ENCODE measurements at places on chromosomes 12 and 14.

DNA sequence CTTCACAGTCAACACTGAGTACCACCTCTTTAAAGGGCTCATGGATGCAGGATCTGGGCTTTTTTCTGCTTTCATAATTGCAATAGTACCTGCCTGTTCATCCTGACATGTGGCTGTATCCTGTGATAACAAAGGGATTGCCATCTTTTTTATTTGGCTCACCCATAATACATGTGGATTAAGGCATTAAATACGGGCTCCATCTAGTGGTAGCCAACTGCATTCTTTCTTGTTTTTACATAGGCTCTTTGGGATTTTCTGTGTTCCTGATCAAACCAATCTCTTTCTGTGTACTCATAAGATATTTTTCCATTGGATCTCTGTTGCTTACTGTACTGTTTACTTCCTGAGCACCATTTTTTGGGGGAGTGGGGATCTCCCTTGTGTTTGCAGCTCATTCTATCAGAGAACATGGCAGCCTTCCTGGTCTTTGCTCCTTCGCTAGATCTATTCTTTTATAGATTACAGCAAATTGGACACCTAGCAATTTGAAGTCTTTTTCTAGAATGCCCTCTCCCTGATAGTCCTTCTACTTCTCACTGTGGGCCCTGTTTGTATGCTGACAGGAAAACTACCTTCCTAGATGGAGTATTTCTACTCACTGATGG is 723.4 kb upstream of the MDGA2 start:
- DNase-seq: peak; percentile 30

GRCh38 chr12:108173160-108173559 is 44.1 kb downstream of the WSCD2 start:
- no peak for DNase-seq

GRCh38 chr12:115457798-115458197 is 773.8 kb upstream of the TBX3 start:
- no peak for DNase-seq

DNA sequence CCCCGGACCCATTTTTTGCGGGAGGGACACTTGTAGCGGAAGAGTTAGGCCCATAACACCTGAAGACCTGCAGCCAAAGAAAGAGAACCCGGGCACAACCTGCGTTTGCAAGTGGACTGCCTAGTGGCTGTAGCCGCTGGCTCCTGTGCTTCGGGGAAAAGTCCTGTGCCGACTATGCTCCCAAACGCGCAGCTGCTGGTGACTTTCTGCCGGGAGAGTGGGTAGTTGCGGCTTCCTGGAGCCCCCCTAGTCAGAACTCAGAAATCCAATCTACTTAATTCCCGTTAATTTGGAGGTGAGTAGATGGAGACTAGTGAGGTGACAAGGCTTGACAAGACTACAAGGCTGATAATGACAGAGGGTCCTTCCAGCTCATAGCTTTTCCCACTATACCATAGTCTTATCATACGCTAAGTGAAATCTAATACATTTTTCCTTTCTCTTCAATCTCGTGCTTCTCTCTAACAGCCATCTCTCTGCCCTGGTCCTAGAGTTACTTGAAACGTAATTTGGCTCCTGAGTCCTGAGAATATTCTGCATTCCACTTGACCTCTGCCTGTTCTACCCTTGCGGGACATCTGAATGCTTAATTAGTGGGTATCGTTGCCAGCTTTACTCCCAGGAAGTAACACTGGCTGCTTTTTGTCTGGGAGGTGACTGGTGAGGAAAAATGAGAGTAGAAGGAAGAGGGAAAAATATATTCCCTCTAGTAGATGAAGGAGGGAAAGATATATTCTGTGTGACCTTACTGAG is 556 bp downstream of the MTHFD1 start:
- DNase-seq: peak; percentile 55

DNA sequence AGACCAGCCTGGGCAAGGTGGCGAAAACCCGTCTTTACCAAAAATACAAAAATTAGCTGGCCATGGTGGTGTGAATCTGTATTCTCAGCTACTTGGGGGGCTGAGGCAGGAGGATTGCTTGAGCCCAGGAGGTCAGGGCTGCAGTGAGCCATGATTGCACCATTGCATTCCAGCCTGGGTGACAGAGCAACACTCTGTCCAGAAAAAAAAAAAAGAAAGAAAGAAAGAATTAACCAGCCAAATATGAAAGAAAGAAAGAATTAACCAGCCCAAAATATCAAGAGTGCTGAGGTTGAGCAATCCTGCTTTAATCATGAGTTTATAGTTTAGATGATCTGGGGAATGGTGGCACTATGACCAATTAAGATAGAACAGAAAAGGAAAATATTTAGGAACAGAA is 3.5 kb upstream of the ACTN1 start:
- no peak for DNase-seq

- DNase-seq: no peak
Observed at GRCh38 chr12:8907513-8907912, 6.8 kb upstream of the PHC1 start.

DNA sequence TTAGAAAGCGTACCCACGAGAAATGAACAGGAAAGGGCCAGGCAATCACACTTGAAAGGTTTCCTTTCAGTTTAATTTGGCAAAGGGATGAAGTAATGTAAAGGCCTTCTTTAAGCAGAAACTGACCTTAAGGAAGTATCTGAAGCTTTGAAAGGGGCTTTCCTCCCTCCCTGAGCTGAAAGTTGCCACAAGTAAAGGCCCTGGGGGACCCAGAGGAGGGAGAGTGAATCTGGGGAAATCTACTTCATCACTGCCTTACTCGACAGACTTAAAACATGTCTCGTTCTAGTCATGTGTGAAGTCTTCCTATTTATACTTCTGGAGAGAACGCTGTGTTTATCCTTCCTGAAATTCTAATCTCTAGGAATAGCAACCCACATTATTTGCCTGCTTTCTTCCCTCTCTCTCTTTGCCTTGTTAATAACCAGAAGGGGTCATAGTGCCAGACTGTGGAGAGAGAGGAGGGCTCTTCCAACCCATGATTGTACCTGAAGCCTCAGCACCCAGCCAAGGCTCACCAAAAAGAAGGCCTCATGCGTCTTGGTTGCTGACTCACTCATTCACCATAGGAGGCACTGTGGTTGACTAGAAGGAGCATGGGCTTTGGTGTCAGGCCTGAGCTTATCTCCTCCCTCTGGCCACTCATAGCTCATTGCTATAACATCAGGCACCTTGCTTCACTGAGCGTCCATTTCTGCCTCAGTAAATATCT is 10.2 kb upstream of the GPX2 start:
- DNase-seq: no peak

DNA sequence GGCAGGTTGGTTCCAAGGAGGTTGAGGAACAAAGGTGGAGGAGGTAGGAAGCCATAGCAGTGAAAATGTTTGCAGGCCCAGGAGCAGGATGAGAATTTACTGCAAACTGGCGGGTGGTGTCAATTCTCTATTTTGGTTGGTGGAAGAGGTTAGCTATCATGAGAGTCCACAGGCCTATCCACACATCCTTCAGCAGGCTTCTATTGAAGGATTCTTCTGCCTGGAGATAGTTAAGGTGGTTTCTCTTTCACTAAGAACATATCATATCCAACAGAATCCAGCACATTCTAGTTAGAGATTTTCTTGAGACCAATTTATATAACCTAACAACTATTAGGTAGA is 68.9 kb upstream of the DYRK2 start:
- no peak for DNase-seq

GRCh38 chr14:62187265-62187664 is 425.0 kb downstream of the SNAPC1 start:
- DNase-seq: no peak

DNA sequence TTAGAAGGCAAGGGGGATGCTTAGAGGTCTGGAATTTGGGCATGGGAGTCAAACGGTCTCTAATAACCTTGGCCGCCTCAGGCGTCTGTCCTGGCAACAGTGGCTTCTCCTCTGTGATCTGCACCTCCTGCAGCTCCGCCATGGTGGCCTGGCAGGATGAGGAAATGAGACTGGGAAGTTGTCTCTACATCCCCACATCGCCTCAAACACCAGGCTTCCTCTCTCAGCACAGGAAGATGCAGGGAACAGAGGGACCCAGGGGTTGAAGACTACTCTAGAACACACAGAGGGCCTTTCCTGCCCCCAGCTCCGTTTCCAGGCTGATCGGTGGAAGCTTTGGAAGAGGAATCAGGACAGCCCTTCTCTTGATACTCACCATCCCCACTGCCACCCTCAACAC is 1.7 kb downstream of the NDRG2 start:
- DNase-seq: no peak

GRCh38 chr12:71158361-71158882 is 623 bp upstream of the TSPAN8 start:
- DNase-seq: no peak

- no peak for DNase-seq
Observed at GRCh38 chr12:108446766-108447165, 68.3 kb upstream of the FICD start.

DNA sequence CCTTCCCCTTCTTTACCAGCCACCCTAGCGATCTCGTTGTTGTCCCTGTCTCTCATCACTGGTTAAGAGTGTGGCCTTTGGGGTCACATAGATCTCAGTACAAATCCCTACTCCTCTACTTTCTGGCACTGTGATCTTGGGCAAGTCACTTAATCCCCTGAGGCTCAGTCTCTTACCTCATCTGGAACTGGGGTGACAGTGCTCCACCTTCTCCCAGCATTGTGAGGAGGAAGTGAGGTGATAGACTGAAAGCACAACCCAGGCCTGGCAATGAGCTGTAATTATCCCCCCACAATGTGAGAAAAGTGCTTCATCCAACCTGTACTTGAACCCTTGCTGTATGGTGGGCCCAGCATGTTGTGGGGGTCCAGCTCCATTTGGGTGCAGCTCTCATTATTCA is 48.0 kb downstream of the IRAK3 start:
- no peak for DNase-seq

DNA sequence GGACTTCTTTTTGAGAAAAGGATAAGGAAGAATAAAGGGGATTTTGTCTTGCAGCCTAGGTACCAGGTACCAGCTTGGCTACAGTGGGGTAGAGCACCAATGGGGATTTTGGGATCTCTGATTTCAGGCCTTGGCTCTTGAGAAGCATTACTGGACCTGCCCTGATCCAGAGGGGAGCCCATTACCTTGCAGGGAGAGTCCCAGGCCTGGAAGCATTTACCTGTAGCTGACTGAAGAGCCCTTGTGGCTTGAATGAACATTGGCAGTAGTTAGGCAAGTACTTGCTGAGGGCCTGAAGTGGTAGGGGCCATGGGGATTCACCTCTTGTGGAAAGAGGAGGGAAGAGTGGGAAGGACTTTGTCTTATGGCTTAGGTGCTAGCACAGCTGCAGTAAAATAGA is 308.2 kb upstream of the FBXO33 start:
- DNase-seq: no peak

DNA sequence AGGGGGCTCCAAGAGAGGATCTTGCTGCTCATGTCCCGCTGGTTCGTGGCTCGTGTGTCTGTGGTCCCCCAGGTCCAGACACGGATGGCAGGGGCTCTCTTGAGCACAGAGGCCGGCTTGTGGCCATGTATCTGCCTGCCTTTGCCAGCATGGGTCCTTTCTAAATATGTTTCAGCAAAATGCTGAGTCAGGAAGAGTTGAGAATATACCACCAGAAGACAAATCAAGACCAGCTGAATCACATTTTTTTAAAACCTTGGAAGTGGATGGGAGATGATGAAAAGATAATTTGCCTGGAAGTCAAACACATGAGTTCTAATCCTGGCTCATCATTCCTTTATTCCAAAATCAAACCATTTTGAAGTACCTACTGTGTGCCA is 58.0 kb downstream of the NUAK1 start:
- no peak for DNase-seq

DNA sequence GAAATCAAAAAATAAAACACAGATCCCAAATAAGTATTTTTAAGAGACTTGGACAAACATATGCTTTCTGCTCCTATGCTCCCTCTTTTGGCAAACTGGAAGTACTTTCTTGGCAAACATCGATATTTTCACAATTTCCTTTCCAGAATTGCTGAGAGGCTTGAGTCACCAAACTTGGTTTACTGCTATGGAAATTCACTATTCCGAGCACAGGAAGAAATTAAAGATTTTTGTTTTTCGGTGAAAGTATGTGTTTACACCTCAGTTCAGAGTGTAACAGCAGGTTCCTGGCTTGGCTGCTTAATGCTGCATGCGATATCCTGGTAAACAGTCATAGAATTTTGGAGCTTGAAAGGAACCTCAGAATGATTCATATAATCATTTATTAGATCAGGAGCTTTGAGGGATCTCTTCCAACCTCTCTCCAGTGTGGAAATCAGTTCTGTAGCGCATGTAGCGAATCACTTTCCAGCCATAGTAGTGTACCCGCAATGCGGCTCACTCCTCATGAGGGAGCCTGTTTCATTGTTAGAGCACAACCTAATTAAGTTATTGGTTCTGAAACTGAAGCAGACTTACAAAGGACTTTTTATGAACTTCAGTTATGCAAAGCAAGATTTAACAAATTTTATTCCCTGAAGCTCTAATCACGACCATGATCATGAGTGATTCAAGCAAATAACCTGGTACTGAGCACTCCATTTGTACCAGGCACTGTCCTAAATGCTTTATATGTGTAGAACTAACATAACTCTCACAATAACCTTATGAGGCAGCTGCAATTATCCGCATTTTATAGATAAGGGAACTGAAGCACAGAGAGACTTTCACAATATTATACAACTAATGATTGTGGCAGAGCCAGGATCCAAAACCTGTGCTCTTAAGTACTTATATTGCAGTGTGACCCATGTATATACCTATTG is 56.4 kb upstream of the ATP2A2 start:
- DNase-seq: peak; percentile 82

GRCh38 chr14:74973003-74973653 is 17.7 kb upstream of the PGF start:
- DNase-seq: peak; percentile 93

DNA sequence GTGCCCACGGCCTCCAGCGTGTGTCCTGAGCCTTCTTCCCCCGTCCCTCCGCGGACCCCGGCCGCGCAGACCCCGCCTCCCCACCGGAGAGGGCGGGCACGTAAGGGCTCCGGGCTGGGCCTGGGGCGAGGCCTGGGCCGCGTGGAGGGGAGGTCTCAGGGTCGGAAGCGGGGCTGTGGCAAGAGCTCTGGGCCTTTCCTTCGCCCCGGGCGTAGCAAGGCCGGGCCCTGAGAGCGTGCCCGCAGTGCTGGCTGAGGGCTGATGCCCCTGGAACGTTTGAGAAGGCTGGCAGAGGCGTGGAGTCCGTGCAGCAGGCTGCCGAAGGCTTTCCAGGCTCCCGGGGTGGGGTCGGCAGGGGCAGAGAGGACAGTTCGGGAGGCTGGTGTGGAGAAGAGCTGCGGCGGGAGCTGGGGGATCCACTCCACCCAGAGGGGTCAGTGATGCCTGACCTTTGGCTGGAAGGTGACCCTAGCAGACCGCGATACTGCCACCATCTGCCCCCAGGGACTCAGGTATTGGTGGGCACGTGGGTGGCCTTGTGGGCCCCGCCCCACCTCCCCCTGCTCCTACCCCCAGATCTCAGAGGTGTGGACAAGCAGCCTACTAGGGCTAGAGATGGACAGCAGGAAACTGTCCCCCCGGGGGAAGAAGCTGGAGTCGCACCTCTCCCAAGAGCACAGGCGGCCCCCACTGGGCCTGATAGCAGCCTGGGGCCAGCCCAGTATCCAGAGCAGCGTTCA is 558 bp downstream of the TEX22 start:
- peak; percentile 65 for DNase-seq

All from dermis blood vessel endothelial cell (primary cell).